ENCODE measurements at places on chromosomes 11 and 22.
A peak's percentile ranks its signal among the peaks of the same experiment; 100 is the strongest.

GRCh38 chr11:68115285-68115684 lies 5.9 kb downstream of the CHKA start:
- no peak for DNase-seq

DNA sequence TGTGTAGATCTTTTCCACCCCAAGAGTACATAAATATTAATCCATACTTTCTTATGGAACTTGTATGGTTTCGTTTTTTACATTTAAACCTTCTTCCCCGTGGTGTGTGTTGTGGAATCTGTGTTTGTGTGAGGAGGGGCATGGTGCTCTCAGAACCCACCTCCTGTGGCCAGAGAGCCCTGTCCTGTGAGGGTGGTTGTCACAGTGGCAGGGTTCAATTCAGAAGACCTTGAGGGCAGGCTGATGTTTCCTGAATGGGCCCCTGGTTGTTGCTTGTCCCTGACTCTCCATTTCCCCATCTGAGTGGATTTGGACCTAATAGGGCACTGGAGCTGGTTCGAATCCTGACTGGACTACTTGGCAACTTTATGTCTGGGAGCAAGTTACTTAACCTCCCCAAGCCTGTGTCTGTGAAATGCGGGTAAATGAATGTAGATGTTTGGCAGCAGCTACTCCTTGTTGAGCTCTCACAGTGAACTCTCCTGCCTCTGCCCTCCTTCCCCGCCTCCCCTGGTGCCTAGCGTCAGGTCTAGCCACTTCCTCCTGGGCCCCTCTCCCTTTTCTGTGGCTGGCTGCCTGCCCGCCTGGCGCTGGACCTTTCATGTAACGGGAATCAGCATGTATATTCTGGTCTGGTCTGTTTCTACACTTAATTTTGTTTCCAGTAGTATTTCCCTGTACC lies 7.3 kb downstream of the NEAT1 start:
- no peak for DNase-seq

DNA sequence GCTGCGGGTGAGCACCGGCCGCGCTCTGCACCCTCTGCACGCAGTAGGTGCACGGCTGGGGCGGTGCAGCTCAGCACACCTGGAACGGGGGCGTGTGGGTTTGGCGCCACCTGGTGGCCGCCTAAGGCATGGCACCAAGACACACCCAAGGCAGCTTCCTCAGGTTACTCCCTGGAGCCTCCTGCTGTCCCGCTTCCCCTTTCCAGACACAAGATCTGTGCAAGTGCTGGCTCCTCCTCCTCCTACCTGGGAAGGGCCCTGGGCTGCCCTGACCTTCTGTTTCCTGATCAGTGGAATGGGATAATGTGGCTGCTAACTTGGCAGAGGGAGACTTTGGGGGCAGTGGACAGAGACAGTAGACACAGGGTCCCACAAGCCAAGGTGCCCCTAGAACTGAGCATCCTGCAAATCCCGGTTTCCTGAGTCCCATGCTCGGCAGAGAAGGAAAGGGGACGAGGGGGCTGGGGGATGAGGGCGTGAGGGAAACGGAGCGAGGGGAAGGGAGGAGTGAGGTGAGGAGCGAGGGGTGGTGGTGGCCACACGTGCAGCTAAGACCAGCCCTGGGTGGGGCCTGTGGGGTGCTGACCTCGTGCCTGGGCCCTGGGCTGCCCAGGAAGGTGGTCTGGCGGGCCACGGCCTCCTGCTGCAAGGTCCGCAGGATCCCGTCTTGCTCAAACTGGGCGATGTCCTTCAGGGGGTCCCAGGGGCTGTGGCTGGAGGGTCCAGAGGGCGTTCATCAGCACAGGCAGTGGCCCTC lies 34.8 kb upstream of the CARS1 start:
- peak; percentile 59 for DNase-seq

GRCh38 chr11:35334385-35335090 lies 84.8 kb downstream of the SLC1A2 start:
- no peak for DNase-seq

DNA sequence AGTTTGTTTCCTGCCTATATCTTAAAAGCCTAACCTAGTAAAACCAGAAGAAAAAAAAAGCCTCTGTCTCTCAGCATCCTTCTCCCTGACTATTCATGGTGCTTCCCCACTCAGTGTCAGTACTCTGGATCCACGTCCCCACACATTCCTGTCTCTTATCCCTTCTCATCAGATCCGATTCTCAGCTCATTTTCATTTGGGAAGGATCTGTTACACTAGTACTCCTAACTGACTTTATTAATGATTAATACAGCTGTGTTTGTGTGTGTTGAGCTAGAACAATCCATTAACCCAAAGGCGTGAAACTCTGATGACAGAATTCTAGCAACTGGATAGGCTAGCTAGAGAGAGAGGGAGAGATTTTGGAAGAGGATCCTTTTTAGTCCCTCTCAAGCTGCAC lies 1.5 kb downstream of the PRRG4 start:
- no peak for DNase-seq

- DNase-seq, result peak; percentile 20
Measured at GRCh38 chr11:28566339-28567089, 458.3 kb downstream of the METTL15 start.

GRCh38 chr11:44096360-44097185 lies 1.1 kb downstream of the EXT2 start:
- no peak for DNase-seq

DNA sequence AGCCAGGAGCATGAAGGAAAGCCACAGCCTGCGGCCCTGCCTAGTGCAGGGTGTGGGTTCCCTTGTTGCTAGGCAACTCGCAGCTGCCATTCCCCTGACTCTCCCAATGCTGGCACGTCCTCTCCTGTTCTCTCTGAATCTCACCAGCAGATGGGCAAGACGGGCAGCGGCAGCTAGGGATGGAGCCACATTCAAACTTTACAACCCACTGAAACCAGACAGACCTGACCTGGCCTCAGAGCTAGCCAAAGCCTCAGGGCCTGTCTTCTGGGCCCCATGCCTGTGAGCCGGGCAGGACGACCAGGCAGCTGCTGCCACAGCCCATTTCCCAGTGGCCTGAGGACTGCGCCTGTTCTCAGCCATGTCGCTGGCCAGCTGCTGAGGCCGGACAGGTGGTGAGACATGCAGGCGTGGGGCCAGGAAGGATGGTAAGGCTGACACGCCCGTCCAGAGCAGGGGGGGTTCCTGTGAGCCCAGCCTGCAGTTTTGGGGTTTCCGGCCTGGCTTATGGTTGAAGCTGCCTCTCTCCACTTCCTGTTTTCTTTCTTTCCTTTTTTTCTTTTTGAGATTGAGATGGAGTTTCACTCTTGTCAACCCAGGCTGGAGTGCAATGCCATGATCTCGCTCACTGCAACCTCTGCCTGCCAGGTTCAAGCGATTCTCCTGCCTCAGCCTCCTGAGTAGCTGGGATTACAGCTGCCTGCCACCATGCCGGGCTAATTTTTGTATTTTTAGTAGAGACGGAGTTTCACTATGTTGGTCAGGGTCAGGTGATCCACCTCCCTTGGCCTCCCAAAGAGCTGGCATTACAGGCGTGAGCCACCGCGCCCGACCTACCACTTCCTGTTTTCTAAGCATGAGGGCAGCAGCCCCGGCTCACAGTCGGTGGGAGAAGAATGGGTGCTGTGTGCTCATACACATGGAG lies 4.1 kb downstream of the SUN2 start:
- DNase-seq, result no peak

DNA sequence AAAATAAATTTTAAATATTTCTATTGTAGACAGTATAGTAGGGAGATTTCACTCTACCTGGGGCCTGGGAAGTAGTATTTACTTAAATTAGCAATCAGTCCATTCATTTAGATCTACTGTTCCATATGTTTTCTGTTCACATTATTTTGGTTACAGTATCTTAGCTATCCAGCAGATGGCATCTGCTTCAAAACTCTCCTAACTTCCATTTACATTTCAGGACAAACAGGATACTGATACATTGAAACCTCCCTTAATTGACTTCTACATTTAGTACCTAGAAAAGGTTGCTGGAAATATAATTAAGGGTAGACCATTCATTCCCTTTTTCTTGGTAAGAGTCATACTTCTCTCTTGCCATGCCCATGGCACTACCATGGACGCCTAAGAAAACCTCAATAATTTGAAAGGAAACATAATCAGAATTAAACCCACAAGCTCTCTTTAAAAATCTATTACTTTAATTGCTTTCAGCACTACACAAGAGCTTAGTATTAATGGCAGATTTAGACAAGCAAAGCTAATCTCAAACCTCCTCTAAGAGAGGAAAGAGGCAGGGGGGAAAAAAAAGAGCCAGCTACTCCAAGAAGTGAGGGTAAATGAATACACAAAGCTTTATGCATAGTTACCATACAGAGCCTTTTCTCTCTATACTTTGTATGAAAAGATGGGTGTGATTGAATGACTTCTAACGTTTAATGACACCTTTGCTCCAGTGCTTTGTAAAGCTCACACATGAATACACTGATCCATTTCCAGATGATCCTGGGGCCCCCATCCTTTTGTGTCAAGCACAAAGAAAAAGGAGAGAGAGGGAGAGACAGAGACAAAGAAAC lies 131.2 kb upstream of the MTMR2 start:
- peak; percentile 17 for DNase-seq

GRCh38 chr11:83140691-83141455 lies 16.1 kb upstream of the PCF11 start:
- DNase-seq, result no peak

DNA sequence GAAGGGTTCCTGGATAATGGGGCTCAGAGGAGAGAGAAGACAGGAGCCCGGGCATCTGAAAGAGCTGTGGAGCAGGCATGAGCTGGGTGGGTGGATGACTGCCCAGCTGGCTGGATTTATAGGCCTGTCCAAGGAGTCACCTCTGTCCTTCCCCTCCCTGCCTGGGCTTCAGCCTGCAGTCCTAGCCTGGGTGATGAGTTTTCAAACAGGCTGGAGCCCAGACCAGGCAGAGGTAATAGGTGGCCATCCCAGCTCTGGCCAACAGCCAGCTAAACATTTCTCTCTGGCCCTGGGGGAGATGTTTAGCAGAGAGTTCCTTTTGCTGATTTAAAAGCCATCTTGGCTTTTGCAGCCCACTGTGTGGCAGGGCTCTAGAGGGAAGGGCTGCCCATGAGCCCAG lies 5.4 kb downstream of the C11orf96 start:
- no peak for DNase-seq

GRCh38 chr11:75421035-75421602 lies 11.9 kb downstream of the KLHL35 start:
- DNase-seq, result no peak

DNA sequence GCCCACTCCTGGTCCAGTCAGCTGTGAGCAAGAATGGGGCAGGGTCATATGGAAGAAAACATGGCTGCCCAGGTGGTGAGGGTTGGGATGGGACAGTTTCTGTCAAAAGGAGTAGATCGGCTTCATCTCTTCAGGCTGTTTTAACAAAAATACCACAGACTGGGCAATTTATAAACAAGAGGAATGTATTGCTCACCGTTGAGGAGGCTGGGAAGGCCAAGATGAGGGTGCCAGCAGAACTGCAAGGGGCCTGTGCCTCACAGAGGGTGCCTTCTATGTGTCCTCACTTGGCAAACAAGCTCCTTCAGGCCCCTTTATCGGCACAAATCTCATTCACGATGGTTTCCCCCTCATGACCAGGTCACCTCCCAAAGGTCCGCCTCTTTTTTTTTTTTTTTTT lies 18.1 kb upstream of the RELT start:
- no peak for DNase-seq

- no peak for DNase-seq
Measured at GRCh38 chr22:50045211-50046018, 12.7 kb downstream of the TTLL8 start.

GRCh38 chr22:38735126-38735464 lies 20.7 kb downstream of the SUN2 start:
- DNase-seq, result no peak

DNA sequence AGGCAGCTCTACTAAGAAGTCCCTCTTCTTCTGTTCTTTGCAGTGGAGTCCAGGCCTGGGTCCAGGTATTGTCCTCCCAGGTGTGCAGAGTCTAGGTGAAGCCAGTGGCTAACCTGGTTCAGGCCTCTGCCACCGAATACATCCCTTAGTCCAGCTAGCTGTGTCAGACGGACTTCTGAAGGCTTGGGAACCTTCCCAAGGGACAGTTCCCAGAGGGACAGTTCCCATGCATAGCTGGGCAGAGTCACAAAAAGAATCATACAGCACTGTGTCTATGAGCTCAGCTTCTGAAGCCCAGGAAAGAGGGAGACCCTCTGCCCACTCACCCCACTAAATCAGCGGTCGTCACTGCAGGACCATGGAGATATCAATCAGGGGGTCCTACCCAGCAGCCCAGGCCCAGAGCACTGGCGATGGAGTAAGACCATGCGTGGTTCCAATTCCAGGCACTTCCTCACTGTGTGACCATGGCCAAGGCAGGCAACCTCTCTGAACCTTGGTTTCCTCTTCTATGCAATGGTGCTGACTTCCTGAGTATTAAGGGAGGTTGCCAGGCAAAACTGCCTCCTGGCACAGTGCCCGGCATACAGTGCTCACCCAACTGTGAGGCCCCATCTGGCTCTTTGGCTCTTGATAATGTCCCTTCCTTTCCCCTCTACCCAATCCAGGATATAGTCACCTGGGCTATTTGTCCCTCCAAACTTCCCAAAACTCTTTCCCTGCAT lies 3.4 kb downstream of the MS4A10 start:
- DNase-seq, result no peak

DNA sequence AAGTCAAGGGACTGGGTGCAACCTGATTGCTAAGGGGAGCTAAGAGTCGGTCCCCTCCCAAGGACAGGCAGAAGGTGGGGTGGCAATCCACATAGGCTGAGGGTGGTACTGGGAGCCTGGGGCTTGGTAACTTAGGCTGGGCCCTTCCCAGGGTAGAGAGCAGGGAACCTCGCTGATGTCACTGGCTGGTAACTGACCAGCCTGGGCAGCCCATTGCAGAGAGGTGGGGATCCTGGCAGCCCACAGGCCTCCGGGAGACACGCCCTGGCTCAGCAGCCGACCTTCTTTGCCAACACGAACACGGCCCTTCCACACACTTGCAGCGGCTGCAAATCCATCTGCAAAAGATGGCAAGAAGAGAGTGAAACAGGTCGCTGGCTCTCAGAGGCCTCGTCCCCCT lies 25.4 kb downstream of the A4GALT start:
- no peak for DNase-seq

GRCh38 chr22:49608228-49608627 lies 219.4 kb downstream of the BRD1 start:
- DNase-seq, result no peak

- no peak for DNase-seq
Measured at GRCh38 chr22:32203181-32204039, 1.5 kb downstream of the RFPL2 start.

DNA sequence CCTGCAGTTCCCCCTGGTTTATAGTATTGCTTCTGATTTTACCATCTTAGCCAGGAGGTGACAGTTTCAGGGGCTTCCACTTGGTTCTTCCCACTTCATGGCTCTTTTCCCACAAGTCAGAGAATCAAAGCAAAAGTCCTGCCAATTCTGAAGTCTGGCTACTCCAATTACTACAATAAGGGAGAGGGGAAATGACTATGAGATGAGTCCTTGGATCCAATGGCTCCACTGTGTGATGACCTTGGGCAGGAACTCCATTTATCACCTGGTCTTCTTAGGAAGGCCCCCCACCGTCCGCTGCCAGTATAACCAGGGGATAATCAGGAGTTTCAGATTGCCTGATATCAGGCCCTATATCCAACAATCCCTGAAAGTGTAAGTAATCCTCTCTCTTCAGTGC lies 31.6 kb upstream of the CCND1 start:
- DNase-seq, result no peak

GRCh38 chr11:127063241-127063640 lies 62.7 kb upstream of the KIRREL3 start:
- DNase-seq, result no peak

Data from neural crest cell (in vitro differentiated cells).